Renal cortical epithelial cell (primary cell): ENCODE measurements at places on chromosomes 3 and 15.
A peak's percentile ranks its signal among the peaks of the same experiment; 100 is the strongest.

- no peak for DNase-seq
Observed at GRCh38 chr3:30084316-30084715, 522.1 kb upstream of the TGFBR2 start.

DNA sequence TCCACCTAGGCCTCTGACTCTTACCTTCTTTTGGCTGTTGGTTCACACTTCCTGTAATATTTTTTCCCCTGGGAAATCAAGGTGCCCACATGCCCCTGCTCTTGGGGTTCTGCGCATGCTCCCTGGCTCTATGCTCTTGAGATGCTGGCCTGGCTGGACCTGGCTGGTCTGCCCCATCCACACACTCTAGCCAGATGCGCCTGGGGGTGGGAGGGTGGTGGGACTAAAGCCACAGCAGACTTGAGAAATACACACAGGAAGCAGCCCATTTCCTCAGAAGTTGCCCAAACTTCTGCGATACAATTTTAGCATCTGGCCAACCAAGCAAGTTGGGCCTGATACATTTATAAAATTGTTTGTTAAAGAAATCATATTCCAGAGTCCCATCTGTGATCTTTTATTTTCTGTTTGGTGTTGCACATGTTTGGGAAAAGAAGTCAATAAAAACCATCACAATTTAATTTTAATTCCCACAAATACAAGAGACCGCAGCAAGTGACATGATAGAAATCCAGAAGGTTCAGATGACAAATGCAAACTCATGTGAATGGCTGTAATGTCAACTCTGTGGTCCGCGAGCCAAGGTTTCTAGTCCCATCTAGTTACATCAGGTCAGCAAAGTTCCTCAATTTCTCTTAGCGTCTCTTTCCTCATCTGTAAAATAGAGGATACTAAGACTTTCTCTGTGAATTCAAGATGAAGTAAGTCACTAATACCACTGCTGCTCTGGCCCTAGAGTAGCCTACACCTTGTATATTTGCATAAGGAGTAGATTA, 55.9 kb upstream of the MEF2A start:
- DNase-seq, result no peak

DNA sequence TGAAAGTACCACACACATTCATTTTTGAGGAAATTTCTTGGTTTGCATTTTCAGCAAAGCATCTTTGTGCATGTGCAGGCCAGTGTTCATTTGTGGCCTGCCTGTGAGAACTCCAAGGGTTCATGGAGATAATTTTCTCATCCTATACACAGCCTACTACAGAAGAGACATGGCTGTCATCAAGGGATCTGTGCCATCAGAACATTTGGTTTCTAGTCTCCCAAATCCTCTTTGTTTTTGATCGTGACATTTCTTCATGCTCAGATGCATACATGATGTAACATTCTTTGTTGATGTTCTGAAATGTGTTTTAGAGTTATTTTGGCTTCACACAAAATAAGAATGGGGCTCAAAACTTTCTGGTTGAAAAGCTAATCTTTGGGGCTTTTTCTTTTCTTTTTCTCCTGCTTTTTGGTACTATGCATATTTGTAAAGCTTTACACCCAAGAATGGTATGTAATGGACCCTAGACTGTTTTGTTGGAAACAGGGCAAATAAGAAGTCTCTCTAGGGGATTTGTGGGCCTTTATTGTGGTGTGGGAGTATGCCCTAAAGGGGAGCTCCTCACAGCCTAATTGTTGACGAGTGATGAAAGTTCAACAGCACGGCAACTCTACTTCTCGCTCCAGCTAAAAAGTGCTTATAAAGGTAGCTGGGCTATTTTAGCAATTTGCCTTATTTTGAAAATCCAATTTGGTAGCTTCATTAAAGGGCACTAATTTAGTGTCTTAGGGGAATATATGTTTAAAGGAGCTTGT, 3.2 kb upstream of the ARPP21 start:
- DNase-seq, result no peak

GRCh38 chr3:177894081-177894728, 642.0 kb upstream of the KCNMB2 start:
- no peak for DNase-seq

DNA sequence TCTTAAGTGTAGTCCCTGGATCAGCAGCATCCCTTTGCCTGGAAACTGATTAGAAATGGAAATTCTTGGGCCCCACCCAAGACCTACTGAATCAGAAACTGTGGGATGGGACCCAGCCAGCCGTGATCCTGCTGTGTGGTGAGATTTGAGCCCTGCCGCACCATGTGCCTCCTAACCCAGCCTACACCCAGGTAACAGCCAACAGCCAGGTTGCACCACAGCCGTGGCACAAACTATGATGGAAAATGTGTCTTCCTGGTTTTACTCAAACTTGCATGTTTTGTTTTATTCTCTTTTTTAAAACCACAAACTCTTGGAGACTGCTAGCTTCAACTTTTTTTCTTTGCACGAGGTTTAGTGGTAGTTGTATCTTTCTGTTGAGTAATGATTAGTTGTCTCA, 2.6 kb downstream of the LIMD1 start:
- DNase-seq, result peak; percentile 39

- DNase-seq, result no peak
Observed at GRCh38 chr15:59536553-59536952, 75.0 kb upstream of the GCNT3 start.

DNA sequence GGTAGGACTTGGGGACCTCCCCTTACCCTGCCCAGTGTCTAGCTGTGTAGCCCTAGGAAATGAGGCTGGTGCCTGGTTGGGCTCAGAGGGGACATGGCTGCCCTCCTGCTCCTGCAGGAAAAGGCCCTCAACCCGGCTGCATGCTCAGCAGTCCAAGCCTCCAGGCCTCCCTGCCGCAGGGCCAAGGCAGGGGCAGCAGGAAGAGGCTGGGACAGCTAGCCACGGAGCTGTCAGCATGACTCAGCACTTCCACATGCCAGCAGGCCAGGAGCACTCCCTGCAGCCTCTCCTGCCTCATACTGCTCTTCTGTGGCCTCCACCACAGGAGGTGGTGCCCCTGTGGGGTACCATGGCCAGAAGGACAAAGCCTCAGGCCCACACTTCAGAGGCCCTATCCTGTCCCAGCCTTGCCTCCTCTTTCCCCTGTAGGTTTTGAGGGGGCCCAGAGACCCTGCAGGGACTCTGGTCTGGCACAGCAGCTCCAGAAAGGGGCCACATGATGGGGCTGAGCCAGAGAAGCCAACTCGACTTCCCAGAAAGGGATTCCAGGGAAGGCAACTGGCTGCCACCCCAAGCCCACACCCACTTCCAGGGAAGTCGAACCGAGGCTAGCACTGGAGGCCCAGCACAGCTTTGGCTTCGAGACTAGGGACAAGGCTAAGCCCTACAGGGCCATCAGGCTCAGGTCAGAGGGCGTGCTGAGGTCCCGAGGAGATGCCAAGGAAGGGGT, 19.5 kb downstream of the TKT start:
- DNase-seq, result peak; percentile 86

- DNase-seq, result no peak
Observed at GRCh38 chr3:37556789-37557301, 304.8 kb upstream of the CTDSPL start.

DNA sequence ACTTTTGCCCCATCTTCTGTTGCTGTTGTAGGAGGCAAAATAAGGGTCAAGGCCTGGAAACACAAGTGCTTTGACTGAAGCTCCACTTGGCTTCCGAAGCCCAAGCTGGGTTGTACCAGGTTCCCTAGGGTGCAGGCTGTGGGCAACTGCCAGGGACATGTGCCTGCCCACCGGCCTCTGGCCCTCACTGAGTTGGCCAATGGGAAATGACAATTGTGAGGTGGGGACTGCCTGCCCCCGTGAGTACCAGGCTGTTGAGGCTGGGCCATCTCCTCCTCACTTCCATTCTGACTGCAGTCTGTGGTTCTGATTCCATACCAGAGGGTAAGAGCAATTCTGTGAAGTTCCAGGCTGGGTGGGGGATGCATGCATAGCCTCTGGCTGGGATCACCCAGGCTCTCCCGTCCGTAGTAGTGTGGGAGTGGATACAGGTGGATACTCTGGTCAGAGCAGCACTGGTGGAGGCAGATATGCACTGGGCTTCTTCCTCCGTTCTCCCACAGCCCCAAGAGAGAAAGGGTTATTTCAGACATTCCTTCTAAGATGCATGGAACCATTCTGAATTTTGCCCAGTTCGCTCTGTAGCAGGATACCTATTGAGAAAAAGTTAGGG, at the start of gene ADIPOQ:
ADIPOQ (plus strand) TSS at position 285 of the 613 bp plus-strand sequence. CDS start 10,349 bp downstream, outside the sequence.
- DNase-seq, result no peak

DNA sequence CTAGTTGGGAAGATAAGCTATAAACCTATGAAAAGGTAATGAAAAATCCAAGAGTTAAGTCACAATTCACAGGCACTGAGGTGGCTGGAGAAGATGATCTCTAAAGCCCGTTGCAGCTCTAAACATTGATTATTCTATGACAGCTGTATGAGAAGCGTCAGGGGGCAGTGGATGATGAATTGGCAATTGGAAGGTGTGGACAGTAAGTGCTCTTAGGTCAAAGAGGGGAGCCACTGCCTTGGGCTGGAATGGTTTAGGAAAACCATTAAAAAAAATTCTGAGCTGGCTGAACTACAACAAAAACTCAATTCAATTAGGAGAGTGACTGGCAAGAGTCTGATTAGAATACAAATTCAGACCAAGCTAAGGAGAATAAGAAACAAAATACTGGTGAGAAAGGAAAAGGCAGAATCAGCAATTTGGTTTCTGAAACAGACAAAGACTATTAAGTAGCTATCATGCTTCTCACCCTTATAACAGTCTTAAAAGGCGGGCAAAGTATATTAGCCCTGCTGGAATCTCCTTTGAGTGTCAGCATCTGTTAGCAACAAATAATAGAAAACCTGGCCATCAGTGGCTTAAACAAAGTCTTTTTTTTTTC, 8.8 kb upstream of the NMD3 start:
- no peak for DNase-seq

DNA sequence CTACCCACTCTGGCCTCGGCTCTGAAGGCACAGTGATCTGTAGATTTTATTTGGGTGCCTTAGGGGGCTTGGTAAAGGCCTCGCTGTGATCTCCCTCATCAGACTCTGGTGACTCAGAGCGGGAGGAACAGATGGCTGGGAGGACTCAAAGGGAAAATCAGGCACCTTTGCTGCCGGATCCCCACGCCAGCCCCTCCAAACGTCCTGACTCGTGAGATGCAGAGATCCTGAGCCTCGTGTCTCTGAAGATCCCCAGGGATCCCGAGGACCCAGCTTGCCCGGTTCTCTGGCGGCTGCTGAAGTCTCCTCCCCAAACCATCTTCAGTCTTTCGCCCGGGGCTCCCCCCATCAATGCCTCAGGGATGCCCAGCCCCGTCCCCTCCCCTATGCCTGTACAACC, 32.8 kb downstream of the MUC20 start:
- DNase-seq, result no peak

DNA sequence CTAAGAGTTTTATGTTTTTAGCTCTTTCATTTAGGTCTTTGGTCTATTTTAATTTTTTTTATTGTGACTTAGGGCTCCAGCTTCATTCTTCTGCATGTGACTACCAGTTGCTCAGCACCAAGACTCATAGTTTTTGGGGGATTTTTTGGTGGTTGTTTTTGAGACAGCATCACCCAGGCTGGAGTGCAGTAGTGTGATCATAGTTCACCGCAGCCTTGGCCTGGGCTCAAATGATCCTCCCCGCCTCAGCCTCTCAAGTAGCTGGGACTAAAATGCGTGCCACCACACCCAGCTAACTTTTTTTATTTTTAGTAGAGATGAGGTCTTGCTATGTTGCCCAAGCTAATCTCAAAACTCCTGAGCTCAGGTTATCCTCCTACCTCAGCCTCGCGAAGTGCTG, 19.4 kb downstream of the CDV3 start:
- DNase-seq, result no peak

DNA sequence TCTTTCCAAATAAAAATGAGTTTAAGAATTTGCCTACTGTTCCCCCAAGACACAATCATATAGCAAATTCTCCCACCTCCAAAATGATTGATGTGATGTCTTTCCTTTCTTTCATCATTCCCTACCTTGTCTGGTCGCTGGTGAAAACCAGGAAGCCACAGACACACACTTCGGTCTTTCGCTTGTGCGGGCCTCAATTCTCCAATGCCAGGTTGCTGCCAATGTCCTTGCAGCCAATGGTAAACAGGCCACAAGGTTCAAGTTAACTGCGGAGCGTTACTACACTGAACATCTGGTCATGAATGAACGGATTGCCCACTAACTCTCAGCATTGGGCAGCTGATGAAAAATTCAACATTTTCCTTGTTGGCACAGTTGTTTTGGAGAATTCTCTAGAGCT, 192.2 kb downstream of the FOXP1 start:
- no peak for DNase-seq

DNA sequence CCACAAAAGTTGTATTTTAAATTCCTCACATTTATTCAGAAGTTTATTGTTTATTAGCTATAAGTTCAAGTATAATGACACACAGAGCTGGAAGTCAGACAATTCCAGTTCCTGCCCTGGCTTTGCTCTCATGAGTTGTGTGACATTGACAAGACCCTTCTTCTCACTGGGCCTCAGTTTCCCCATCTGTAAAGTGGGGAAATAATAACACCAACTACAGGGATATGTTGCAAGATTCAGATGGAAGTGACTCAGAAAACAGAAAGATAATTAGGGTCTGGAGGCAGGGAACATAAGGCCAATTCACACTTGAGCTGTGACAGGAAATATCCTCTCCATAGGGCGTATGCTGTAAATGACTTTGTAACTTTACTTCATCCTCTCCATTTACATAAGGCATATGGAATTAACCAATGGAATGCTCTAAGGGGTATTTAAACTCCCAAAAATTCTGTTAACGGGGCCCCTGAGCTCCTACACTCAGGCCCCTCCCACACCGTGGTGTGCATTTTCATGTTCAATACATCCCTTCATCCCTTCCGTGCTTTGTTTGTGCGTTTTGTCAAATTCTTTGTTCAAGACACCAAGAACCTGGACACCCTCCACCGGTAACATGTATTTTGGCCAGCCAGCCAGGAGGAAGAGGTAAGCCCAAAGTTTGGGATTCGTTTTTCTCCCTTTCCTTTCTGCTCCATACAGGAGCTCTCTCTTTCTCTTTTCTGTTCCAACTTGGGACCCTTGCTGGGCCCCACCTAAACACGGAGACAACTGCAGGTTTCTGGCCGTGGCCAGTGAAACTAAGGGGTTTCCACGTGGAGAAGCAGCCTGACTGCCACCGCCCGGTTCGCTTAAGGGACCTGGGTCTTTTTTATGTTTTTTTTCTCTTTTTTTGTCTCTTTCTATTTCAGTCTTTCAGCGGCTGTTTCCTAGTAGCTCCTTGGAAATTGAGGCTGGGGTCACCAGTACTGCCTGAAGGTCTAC, 16.9 kb downstream of the CYP11A1 start:
- no peak for DNase-seq

GRCh38 chr3:50651920-50652529, 22.7 kb upstream of the DOCK3 start:
- no peak for DNase-seq

- no peak for DNase-seq
Observed at GRCh38 chr3:162670181-162670580, 1173.6 kb downstream of the OTOL1 start.

- no peak for DNase-seq
Observed at GRCh38 chr3:14064910-14065309, 59.8 kb downstream of the CHCHD4 start.
